ENCODE measurements at places on chromosomes 7 and 10.
A peak's percentile ranks its signal among the peaks of the same experiment; 100 is the strongest.

- peak; percentile 46 for DNase-seq
Observed at GRCh38 chr10:15775513-15775912, 55.8 kb upstream of the ITGA8 start.

DNA sequence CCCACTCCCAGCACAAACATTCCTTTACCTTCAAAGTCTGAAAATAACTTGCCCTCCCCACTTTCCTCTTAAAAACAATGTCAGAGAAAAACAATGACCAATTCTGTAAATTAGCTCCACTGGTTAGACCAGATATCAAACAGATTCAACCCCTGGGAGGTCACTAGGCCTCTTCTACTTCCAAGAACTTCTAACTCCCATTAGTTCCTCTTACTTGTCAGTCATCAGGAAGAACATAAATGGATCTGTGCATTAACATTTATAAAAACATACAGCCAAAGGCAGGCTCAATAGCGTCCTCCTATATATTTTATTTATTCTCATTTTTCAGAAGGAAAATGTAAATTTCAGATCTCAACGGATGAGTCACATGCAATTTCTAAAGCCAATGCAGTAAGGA is 2.2 kb downstream of the ELAPOR2 start:
- no peak for DNase-seq

DNA sequence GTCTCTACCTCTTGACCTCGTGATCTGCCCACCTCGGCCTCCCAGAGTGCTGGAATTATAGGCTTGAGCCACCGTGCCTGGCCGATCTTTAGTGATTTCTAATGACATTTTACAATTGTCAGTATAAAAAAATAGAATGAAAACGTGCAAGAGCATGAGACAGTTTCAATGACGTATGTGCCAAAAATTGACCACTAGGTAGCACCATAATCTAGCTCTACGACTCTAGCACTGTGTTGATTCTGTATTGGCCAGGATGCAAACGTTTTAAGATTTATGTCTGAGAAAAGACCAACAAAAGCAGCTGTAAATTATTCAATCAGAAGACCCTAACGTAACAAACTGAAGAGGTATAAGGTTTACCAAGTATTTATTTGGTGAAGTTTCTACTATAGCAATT is 25.4 kb upstream of the EXOC6 start:
- DNase-seq: no peak

DNA sequence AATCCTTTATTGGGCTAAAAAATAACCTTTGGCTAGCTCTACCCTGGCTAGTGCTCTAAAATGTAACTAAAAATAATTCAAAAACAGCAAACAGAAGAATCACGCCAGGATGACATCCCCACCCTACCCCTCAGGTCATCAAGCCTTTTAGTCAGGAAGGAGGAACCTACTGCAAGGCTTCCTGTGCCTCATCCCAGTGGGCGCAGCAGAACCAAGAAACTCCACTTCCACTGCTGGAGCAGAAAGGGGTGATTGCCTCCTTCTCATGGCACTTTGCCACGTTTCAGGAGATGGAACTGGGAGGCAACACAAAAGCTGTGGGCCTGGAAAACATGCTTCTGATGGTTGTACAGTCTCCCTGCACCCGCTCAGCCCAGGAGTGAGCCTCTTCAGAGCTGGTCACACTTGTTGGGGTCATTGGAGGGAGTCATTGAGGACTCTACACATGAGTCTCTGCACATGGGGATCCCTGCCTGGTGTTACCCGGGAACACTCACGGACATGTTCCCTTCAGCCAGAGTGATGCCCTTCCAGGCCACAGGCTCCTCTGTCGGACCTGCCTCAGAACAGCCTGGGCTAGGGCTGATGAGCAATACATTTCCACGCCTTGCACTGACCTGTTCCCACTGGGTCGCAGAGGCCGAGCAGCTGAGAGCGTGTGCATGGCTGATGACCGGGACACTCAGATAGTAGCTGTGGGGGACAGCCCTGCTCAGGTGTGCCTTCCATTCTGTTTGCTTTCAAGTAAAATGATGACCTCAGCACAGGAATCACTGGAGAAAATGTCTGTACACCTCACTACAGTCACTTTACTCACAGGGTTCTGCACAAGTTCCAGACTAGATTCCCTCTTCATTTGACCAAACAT is 355.3 kb downstream of the FGFR2 start:
- DNase-seq: no peak

DNA sequence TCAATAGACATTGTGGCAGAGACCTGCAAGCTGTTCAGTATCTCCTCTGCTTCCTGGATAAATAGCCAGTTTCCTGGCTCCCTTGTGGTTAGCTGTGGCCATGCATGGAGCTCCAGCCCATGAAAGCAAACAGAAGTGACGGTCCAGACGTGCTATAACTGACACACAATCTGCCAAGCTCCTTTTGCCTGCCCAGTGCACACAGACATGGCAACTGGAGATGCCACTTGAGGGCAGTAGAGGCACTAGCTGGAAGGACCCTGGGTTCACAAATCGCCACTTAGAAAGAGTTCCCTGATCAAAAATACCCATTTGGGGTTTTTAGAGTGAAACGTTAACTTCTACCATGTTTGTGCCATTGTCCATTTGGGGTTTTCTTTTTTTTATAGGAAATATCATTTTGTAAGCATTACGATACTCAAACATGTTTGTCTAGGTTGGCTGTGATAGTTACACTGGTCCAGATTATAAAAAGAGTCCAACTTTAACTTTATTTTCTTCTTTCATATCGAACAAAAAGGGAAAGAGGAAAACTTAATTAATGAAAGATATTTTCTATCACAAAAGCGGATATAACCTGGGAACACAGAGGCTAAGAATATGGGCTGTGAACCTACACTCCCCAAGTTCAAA is 31.3 kb downstream of the KIN start:
- peak; percentile 32 for DNase-seq

DNA sequence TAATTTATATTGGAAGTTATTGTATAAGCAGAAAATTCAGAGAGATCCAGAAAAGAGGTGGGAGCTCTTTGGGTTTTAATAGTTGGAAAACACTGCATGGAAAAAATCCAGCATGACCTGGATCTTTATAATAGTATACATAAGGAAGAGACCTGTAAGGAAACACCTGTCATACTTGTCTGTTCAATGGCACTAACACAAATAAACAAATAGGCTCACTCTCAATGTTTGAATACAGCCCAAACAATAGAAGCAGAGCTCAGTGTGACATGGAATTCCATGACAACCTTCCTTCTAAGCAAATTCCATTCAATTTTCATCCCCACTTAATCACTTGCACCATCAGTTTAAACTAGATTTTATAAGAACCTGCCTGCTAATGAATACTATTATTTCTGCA is 31.7 kb downstream of the CISD1 start:
- DNase-seq: no peak

DNA sequence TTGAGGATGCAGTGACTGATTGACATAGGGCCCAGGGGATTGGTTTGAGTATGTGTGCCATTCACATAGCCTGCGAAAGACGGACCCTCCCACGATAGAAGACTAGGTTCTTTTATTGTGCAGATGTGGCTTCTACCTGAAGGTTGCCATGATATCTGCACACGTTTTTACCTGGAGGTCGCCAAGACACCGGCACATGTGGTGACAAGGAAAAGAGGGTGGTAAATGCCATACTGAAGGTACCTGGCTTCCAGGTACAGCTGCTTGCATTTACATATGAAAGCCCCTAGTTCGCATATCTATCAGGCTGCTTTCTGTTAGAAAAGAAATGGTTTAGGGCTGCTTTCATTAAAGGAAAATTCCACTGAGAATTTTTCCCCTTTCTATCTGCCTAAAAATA is 43.6 kb downstream of the ZNF22 start:
- no peak for DNase-seq

- DNase-seq: peak; percentile 62
Observed at GRCh38 chr10:103481974-103482531, 3.0 kb upstream of the CALHM3 start.

DNA sequence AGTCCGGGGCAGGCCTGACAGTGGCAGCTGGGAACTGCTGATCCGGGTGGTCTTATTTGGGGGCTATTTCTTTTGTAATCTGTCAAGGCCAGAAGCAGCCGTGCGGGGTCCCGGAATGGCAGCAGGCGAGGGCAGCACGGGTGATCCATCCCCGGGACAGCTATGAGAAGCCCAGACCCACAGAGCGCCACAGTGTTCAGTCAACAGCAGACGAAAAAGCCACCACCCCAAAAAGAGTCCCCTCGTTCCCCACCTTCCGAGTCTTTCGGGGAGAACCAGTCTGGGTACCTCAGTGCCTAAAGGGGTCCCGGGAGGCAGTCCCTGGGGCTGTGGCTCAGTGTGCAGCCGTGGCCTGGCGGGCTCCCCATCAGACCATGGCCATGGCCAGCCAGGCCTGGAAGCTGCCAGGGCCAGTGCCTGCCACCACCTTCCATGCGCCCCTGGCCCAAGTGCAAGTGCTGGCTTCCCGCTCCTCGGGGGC is 125.1 kb upstream of the KCTD7 start:
- DNase-seq: no peak

DNA sequence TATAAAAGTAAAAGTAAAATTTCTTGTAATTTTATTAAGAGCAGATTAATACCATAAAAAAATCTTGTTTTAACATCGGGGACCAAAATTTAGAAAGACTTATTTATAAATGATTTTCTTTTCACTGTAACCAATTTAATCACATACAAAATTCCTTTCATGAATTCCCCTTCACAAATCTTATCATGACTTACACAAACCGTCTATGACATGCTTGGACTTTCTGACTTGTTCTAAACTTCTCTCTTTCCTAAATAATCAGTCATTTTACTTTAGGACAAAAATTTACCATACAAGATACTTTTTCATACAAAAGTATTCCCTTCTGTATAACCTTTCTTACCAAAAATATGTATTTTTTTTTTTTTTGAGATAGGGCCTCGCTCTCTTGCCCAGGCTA is 9.3 kb downstream of the CROT start:
- no peak for DNase-seq

DNA sequence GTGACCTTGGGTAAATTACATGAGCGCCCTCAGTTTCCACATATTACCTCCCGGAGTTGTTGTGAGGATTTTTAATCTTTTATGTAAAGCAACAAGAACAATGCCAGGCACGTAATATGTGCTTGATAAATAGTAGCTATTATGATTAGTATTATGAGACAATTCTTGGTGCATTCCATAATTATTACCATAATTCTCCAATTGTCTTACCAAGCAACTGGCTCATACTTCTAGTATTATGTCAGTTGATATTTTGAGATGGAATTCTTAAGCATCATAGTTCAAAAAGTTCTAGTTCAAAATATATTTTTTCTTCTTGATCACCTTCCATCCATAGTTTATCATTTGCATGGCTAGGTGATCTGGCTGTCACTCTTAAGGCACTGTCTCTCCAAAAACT is 259.0 kb downstream of the BBS9 start:
- no peak for DNase-seq

DNA sequence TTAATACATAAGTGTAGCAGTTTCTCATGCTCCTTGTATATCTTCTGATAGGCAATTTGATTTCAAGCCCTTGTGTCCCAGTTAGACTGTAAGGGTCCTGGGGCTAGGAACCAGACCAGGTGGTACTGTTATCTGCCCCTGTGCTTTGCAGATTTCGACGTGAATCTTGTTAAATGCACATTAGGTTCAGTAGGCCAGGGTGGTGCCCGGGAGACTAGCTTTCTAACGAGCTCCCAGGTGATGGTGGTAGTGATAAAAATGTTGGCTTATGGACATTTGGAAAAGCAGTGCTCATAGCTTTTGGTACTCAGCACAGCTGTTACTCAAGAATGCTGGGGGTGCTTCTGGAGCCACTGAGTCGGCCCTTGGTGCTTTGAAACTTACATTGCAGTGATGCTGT is 64.2 kb downstream of the PRPF18 start:
- no peak for DNase-seq

- no peak for DNase-seq
Observed at GRCh38 chr7:98116656-98117461, 10.2 kb downstream of the LMTK2 start.

- DNase-seq: no peak
Observed at GRCh38 chr10:3635211-3635671, 149.8 kb downstream of the KLF6 start.

- DNase-seq: no peak
Observed at GRCh38 chr7:134071355-134072331, 55.5 kb upstream of the LRGUK start.

GRCh38 chr7:152073352-152073751 is 47.9 kb downstream of the GALNT11 start:
- DNase-seq: no peak

GRCh38 chr10:74337330-74338016 is 186.5 kb downstream of the ADK start:
- peak; percentile 36 for DNase-seq

DNA sequence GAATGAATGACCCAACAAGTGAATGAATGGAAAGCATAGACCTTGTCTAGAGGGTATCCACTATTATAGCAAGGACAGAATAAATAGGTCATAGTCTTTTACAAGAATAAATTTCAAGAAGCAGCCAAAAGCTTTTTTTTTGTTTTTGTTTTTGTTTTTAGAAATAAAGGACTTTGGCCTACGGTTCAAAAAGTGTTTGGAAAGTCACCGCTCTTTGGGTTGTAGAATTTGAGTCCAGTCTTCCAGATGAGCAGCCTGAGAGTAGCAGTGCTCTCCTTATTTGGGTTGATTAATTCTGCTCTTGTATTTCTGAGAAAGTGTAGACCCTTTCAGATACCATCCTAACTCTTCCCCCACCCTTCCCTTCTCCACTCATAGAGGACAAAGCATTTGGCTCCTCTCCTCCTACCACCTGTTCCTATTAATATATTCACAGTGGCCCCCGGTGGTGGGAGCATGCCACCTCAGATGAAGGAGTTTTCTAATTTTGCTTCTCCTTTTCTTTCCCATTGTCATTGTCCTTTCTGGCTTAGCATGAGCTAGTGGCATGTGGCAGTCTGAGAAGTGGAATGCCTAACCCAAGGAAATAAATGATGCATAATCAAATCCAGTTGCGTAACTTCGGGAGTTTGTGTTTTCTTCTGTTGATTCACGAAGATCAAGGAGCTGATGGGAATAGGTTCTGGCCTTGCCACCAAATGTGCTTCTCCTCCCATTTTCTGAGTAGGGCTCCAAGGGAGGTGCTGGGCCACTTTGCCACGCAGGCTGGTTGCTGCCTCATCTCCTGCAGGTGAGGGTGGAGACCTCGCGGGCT is 114.7 kb downstream of the CHN2 start:
- no peak for DNase-seq

GRCh38 chr7:46424934-46425333 is 503.9 kb upstream of the IGFBP3 start:
- no peak for DNase-seq

DNA sequence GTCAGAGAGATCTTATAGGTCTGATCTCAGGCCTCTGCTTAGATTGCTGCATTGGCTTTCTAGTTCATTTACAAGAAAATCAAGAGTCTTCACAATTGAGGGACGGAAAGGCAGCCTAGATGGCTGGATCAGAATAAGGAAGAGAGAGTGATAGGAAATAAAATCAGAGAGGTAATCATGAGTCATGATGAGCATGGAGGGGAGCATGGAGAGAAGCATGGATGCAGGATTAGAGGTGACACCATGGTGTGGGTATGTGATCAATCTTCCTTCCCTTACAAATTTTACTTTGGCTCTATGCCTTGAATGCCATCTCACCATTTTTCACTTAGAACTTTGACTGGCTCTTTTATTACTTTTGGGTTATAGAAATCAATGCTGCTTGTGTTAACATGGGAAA is 1.4 kb downstream of the BCCIP start:
- DNase-seq: no peak

- no peak for DNase-seq
Observed at GRCh38 chr7:25385506-25386136, 157.3 kb upstream of the NPVF start.

All from urothelium cell line (cell line).